ENCODE measurements at places on chromosomes 2 and 18. TPM values are rescaled to one million over a fixed set of nuclear protein-coding genes. Genes with fewer than 3 reads are reported as not detected.

The SMYD5 gene
- 14.6 TPM for total RNA-seq

The TMEFF2 gene
- total RNA-seq: not detected

The TEX44 gene
- not detected for total RNA-seq

The PRADC1 gene
- 44.0 TPM for total RNA-seq

The ZNF2 gene
- total RNA-seq: 2.9 TPM

The EMILIN1 gene
- 37.4 TPM for total RNA-seq

The BOLL gene
- total RNA-seq: not detected

The C2orf42 gene
- 10.6 TPM for total RNA-seq

The TMEM163 gene
- total RNA-seq: 0.28 TPM

The SPATA3 gene
- not detected for total RNA-seq

The SNTG2 gene
- total RNA-seq: 4.5 TPM

The C2orf80 gene
- total RNA-seq: not detected

The ILKAP gene
- total RNA-seq: 20.2 TPM

The ITM2C gene
- total RNA-seq: 28.2 TPM

The TAF1B gene
- 16.1 TPM for total RNA-seq

The EPG5 gene
- total RNA-seq: 24.9 TPM

The MARS2 gene
- 24.9 TPM for total RNA-seq

The CIAO1 gene
- total RNA-seq: 117 TPM

Data from omental fat pad (tissue), 4 donors.